Small intestine (tissue), 16 donors: ENCODE measurements at places on chromosomes 6 and 20. TPM values are rescaled to one million over a fixed set of nuclear protein-coding genes. Genes with fewer than 3 reads are reported as not detected.
A peak's percentile ranks its signal among the peaks of the same experiment; 100 is the strongest.

DNA sequence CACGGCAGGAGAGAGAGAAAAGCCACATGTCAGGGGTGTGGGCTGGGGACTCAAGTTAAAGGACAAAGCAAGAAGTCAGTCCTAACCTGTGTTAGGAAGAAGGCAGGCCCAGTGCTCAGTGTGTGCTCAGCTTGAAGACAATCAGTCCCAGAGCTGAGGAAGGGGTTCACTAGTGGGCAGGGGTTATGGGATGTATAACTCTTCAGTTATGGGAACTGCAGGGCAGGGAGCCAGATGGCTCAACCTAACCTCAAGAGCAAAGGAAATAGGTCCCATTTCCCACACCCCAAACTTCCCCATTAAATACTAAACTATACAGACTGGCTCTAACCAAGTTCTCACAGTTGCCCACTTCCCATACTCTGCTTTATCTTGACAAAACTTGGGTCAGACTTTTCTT, 7.4 kb upstream of the SSTR4 start:
- H3K36me3 ChIP-seq, result no peaks in the 10 kb centered on the region
- H3K4me3 ChIP-seq, result no peak overlapping the region
- no peaks in the 10 kb centered on the region for H3K27me3 ChIP-seq
- no peaks in the 10 kb centered on the region for H3K4me1 ChIP-seq
- no peak overlapping the region for H3K27ac ChIP-seq

GRCh38 chr6:159201336-159201735, 32.1 kb downstream of the FNDC1 start:
- H3K27ac ChIP-seq, result no peak overlapping the region
- no peaks in the 10 kb centered on the region for H3K36me3 ChIP-seq
- peaks cover 3% of the 10 kb centered on the region for H3K27me3 ChIP-seq
- no peaks in the 10 kb centered on the region for H3K4me1 ChIP-seq

The ARMC12 gene
- not detected for polyA plus RNA-seq

GRCh38 chr6:135880066-135880972, 28.8 kb downstream of the PDE7B start:
- DNase-seq, result peak; percentile 39
- H3K4me3 ChIP-seq, result no peak overlapping the region
- peak overlapping the region; percentile 71 for H3K27ac ChIP-seq
- no peaks in the 10 kb centered on the region for H3K27me3 ChIP-seq

GRCh38 chr6:99026135-99026534, 78.4 kb upstream of the FBXL4 start:
- H3K4me1 ChIP-seq, result no peaks in the 10 kb centered on the region
- no peak overlapping the region for H3K27ac ChIP-seq
- no peaks in the 10 kb centered on the region for H3K27me3 ChIP-seq
- no peak overlapping the region for H3K4me3 ChIP-seq
- no peak for DNase-seq

The BPIFA1 gene
- not detected for polyA plus RNA-seq
